ENCODE measurements at places on chromosomes 1 and 21. TPM values are rescaled to one million over a fixed set of nuclear protein-coding genes. Genes with fewer than 3 reads are reported as not detected.

The GJA5 gene
- 9.9 TPM for total RNA-seq

The GJC2 gene
- 1.6 TPM for total RNA-seq

The FAM3B gene
- not detected for total RNA-seq

The FCRL6 gene
- total RNA-seq, result 0.16 TPM

The C1orf94 gene
- not detected for total RNA-seq

The LAD1 gene
- 12.4 TPM for total RNA-seq

The SHE gene
- 16.8 TPM for total RNA-seq
